ENCODE measurements at places on chromosomes 7 and 10.
A peak's percentile ranks its signal among the peaks of the same experiment; 100 is the strongest.

GRCh38 chr10:126250045-126250444 is 138.2 kb downstream of the ADAM12 start:
- DNase-seq = no peak

GRCh38 chr10:127937069-127937468 is 30.2 kb downstream of the PTPRE start:
- peak; percentile 60 for DNase-seq

- DNase-seq = no peak
These were observed 1531.1 kb upstream of the LRRTM3 start for GRCh38 chr10:65394502-65395297.

DNA sequence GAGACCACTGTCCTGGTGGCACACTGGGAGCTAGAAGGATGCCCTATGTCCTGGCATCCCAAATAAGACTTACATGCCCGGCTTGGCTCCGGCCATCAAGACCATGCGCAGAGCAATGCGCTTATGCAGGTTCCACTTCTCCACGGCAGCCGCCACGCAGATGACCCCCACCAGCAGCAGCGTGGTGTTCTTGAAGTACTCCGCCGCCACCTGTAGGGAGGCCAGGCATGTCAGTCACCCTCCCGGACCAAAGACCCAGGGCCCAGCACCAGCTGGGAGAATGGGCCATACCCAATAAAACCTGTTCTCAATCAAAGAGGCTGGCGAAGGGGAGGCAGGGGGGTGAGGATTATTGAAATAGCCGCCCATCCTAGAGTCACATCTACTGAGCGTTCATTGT is 19.9 kb downstream of the SLC13A4 start:
- no peak for DNase-seq

- DNase-seq = no peak
These were observed 1301.5 kb upstream of the SORCS1 start for GRCh38 chr10:108465871-108466641.

GRCh38 chr7:18780266-18780665 is 284.7 kb downstream of the HDAC9 start:
- no peak for DNase-seq

All from pons (tissue), 1 donor.